ENCODE measurements at places on chromosomes 2 and 18. TPM values are rescaled to one million over a fixed set of nuclear protein-coding genes. Genes with fewer than 3 reads are reported as not detected.

GRCh38 chr2:147110317-147110716 is 734.5 kb upstream of the ACVR2A start:
- no peak for DNase-seq

IGFBP2 gene
- total RNA-seq = 54.5 TPM

GRCh38 chr2:72871060-72871459 is 16.1 kb upstream of the SPR start:
- DNase-seq = no peak

DNA sequence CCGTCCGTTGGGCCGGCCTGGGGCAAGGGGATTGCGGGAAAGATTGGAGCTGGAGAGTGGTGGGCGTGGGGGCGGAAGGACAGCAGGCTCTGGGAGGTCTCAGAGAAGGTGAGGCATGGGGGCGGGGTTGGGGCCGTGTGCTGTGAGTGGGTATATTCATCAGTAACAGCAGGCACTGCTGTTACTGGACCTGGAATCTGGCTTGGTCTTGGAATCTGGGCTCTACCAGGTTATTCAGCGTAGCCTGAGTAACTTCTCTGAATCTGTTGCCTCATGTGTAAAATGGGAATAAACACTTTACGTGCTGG is 435 bp downstream of the RNF181 start:
- DNase-seq = no peak

PARD6G gene
- 34.7 TPM for total RNA-seq

- DNase-seq = no peak
Observed at GRCh38 chr2:218166791-218167190, at the start of gene CXCR1. TSS of gene CXCR1 (minus strand) at chr2:218166962. CDS start at chr2:218165211, 1,751 bp downstream.

DNA sequence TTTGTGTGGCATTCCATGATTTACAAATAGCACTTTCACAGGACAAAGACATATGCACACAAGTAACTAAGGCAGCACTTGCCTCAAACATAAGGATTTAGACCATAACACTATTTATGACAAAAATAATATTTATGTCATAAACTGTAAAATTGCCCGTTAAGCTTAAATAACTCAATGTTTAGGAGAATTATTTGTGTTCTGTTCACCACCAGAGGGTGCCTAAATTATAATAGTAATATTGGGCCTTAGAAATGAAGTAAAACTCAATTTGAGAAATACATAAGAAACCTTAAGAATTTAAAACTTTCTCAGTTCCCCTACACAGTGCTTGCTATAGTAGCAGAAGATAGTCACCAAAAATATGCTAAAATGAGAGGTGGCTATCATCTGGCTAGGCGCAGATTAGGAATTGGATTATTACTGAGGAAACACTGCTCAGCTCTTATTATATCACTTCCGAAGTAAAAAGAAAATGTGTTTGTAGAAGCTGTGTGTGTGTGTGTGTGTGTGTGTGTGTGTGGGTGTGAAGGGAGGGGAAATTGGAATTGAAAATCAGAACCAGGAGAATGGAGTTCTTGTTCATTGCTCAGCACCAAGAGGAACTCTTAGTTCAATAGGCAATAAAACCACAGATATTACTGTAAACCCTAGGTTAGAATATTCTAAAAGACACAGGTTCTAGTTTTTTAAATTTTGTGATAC is 4.9 kb upstream of the CHN1 start:
- DNase-seq = no peak

- DNase-seq = no peak
Observed at GRCh38 chr2:133438026-133438425, 130.2 kb downstream of the NCKAP5 start.

TUBA4B gene
- not detected for total RNA-seq

DNA sequence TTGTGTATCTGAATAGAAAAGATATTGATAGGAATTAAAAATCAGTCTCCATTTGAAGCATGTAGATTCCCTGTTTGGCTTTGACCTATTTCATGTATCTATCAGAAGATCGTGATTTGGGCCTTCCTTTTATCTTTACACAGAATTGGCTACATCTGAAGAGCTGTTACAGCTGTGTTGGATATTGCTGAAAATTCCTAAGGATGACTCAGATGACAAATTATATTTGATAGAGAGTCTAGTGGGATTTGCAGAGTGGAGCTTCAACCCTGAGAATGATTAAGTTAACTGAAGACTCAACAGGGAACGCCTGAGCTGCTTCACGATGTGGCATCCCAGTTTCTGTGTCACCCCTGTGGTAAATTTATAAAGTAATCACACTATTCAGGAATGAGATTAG is 4.9 kb upstream of the COL3A1 start:
- no peak for DNase-seq

- peak; percentile 48 for DNase-seq
Observed at GRCh38 chr2:185291035-185291647, 447.5 kb upstream of the FSIP2 start.

RGPD3 gene
- total RNA-seq = 0.13 TPM

GRCh38 chr2:2569836-2570235 is 238.8 kb upstream of the MYT1L start:
- DNase-seq = no peak

GALNT3 gene
- total RNA-seq = under 0.01 TPM

ACMSD gene
- total RNA-seq = not detected

EN1 gene
- total RNA-seq = not detected

- no peak for DNase-seq
Observed at GRCh38 chr2:136764452-136765255, 691 bp upstream of the THSD7B start.

BMP10 gene
- not detected for total RNA-seq

CCDC141 gene
- total RNA-seq = 1.5 TPM

ALPG gene
- not detected for total RNA-seq

SMAD4 gene
- total RNA-seq = 84.8 TPM

LDAH gene
- 17.3 TPM for total RNA-seq

GRCh38 chr2:37391711-37392110 is 47.3 kb downstream of the QPCT start:
- no peak for DNase-seq

BOLL gene
- not detected for total RNA-seq
